GM23248 (cell line): ENCODE measurements at places on chromosomes 7 and 10. TPM values are rescaled to one million over a fixed set of nuclear protein-coding genes. Genes with fewer than 3 reads are reported as not detected.

The CUZD1 gene
- 0.22 and 0.31 TPM in 2 replicates for polyA plus RNA-seq

The CFAP69 gene
- polyA plus RNA-seq, result 2.8 and 3.1 TPM in 2 replicates

The OR2A12 gene
- polyA plus RNA-seq, result not detected in 2 replicates

The ADAM22 gene
- 0.09 TPM in 1 of 2 replicates, not detected in the other for polyA plus RNA-seq

The CLRN3 gene
- polyA plus RNA-seq, result not detected in 2 replicates

The CFAP70 gene
- 0.61 and 0.65 TPM in 2 replicates for polyA plus RNA-seq

The ADAM12 gene
- polyA plus RNA-seq, result 58.4 and 59.0 TPM in 2 replicates

GRCh38 chr7:74061840-74062539 lies 21.6 kb upstream of the LIMK1 start:
- peaks cover 8% of the 10 kb centered on the region; the same call in 1 of the 2 replicates for H3K4me1 ChIP-seq
- H3K4me3 ChIP-seq, result peak overlapping the region; percentile 72
- H3K27ac ChIP-seq, result peak overlapping the region; percentile 96
- DNase-seq, result peak; percentile 97

DNA sequence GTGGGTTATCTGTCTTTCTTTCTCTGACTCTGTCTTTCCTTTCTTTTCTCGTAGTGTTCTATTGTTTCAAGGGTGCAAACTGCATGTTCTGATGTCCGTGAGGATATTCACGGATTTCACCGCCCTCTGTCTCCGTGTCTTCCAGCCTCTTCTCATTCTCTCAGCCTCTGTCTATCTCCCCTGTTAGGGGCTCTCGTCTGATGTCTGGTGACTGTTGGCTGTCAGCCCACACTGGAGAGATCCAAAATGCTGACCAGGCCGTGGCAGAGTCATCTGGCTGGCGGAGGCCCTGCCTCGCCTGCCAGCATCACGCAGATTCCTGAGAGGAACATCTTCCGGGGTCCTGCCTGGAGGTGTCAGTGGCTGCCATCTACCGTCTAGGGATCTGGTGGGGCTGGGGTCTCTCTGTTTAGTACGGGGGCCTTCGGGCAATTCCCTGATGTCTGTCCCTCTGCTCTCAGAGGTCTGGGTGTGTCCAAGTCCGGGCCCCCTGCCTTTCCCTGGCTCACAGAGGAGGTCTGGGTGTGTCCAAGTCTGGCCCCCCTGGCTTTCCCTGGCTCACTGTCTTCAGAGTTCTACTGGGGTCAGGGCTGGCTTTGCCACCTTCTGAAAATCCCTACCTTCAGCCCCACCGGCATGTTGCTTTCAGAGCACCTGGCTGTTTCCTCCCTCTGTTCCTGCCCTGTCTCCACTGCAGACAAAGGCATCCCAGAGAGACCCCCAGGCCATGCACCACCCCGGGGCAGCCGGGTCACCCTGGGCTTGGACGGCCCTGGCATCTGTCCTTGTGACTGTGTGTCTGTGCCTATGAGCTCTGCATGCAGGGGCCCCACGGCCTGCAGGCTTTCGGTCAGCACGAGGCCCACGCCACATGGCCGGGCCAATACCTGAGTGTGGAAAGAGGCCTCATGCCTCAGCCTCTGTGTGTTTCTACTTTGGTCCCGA lies 14.0 kb upstream of the SCART1 start:
- no peak overlapping the region for H3K27ac ChIP-seq
- no peaks in the 10 kb centered on the region for H3K27me3 ChIP-seq
- H3K4me3 ChIP-seq, result no peak overlapping the region
- no peak for DNase-seq
- H3K36me3 ChIP-seq, result no peaks in the 10 kb centered on the region
- H3K4me1 ChIP-seq, result no peaks in the 10 kb centered on the region

DNA sequence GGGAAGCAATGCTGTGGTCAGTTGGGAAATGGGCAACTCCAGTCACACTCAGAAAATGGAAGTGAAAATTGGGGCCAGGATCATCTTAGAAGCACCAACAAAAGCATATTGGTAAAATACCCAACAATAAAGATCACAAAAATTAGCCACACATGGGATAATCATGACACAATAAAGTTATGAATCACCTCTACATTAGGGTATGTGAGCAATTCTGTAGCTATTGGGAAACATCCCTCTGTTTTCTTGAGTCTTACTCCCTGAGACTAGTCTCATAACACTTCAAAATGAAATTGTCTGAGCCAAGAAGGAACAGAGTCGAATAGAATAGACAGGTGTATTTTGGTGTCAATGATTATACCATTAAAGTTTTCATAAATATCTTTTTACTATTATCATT lies 178.3 kb downstream of the DYNC1I1 start:
- peak; percentile 70 for DNase-seq
- no peaks in the 10 kb centered on the region for H3K36me3 ChIP-seq
- no peaks in the 10 kb centered on the region for H3K4me1 ChIP-seq
- no peak overlapping the region for H3K27ac ChIP-seq
- no peak overlapping the region for H3K4me3 ChIP-seq

- H3K36me3 ChIP-seq, result no peaks in the 10 kb centered on the region
- DNase-seq, result peak; percentile 93
- peak overlapping the region; percentile 47 for H3K27ac ChIP-seq
- H3K27me3 ChIP-seq, result no peaks in the 10 kb centered on the region
- peaks cover 6% of the 10 kb centered on the region for H3K4me1 ChIP-seq
Observed at GRCh38 chr7:1512781-1513656, 8.8 kb upstream of the INTS1 start.

DNA sequence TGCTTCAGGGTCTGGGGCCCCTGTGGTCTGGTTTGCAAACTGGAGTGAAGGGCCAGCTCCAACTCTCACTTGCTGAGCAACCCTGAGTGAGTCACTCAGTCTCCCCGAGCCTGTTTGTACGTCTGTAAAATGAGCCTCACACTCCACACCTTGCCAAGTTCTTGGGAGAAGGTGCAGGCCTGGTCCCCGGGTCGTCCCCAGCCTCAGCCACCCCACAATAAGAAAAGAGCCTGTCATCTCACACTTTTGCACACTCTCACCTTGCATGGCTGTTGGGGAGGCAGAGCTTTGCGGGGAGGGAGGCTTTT lies 5.2 kb downstream of the GRIFIN start:
- no peak overlapping the region for H3K27ac ChIP-seq
- DNase-seq, result peak; percentile 64
- H3K27me3 ChIP-seq, result no peaks in the 10 kb centered on the region
- no peaks in the 10 kb centered on the region for H3K4me1 ChIP-seq
- H3K4me3 ChIP-seq, result no peak overlapping the region

- no peak overlapping the region for H3K4me3 ChIP-seq
- DNase-seq, result peak; percentile 72
Observed at GRCh38 chr7:130988443-130988842, 254.4 kb upstream of the KLF14 start.

GRCh38 chr10:97573021-97573420 lies 442 bp downstream of the ANKRD2 start:
- H3K27ac ChIP-seq, result no peak overlapping the region
- H3K27me3 ChIP-seq, result no peaks in the 10 kb centered on the region
- DNase-seq, result peak; percentile 27
- H3K4me1 ChIP-seq, result peaks cover 14% of the 10 kb centered on the region
